ENCODE measurements at places on chromosomes 6 and 20.

DNA sequence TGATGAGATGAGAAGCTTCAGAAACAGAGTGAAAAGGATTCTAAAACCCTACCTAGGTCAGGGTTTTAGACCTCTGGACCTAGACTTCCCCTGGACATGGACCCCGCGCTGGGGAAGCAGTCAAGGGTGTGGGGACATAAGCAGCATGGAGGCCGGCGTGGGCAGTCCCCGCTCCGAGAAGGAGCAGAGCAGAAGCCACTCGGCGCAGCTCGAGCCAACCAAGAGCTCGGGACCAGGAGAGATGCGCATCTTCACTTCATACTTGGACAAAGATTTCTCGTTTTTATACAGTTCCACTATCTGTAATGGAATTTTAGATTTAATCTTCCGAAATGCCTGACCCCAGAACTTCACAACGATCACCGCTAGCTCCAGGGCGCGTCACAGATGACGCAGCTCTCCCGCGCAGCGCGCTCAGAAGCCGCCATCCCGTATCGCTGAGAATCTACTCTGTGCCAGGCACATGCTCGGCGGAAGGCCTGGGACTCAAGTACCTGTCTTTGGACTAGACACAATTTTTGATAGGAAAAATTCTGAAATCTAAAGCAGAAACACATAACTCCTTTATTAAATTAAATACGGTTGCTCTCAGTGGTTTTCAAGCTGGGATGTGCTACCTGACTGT lies 60.3 kb downstream of the WDR27 start:
- no peak for DNase-seq

- DNase-seq, result peak; percentile 56
Measured at GRCh38 chr6:113433335-113433991, 423.7 kb upstream of the MARCKS start.

- DNase-seq, result no peak
Measured at GRCh38 chr6:134376785-134377184, 58.9 kb upstream of the SGK1 start.

DNA sequence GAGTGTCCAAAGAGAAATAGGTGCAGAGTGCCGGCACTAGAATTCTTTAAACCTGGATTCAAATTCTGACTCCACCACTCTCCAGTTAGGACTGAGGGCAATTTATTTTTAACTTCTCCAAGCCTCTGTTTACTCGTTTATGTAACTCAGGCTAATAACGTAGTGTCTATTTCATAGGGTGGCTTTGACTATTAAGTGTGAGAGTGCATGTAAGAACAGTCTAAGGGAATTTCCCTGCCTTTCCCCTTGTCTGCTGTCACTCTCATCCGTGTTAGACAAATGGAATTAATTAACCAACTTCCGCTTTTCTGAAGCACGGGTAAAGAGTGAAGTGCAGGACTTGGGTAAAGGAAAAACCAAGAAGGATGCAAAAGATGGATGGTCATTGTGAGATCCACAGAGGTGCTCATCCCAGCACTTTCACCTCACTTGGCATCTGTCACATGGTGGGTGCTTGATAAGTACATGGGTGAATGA lies 4.1 kb upstream of the ZKSCAN8 start:
- DNase-seq, result no peak

GRCh38 chr20:58011947-58012610 lies 216.4 kb downstream of the ANKRD60 start:
- no peak for DNase-seq

DNA sequence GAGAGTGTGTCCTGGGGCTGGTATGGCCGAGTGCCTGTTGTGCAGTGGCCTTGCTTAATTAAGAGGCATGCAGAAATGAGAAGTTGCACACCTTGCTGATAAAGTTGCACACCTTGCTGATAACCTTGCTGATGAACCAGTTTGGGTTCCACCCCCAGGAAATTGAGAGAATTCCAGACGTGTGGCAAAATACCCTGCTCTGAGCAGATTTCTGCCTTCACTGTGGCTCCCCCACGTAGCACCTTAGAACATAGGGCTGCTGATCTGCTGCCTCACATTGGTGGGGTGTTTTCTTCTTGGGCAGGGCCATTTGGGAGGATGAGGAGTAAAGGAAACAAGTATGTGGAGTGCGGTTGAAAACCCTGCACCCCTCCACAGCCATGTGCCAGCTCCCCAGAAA lies 22.5 kb upstream of the ADRM1 start:
- no peak for DNase-seq

GRCh38 chr6:116616737-116617053 lies 416 bp downstream of the RSPH4A start:
- DNase-seq, result peak; percentile 21

GRCh38 chr6:27040244-27041042 lies 207.1 kb upstream of the PRSS16 start:
- no peak for DNase-seq

DNA sequence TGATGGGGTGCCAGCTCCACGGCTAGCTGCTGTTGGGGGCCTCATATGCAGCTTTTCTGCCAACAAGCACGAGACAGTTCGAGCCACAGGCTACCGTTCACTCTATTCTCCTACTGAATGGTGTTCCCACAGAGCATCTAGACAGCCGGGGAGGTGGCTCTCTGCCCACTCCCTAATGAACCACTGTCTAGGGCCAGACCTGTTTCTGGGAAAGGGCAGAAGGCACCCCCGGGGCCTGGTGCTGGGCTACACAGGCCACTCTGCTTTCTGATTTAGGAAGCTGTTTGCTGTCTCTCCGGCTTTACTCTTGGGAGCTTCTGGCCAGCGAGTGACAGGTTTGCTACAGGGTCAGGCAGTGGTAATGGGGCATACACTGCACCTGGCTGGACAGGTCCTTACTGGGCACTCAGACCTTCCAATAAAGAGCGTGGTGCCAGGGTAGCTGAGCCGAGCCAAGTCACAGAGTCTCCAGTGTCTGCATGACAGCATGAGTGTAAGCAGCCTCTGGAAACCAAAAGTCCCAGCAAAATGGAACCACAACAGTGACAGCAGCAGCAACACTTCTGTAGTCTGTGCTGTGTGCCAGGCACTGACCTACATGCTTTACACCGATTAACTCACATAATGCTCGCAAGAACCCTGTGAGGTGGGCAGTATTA lies 8.4 kb downstream of the CCDC167 start:
- no peak for DNase-seq

- DNase-seq, result peak; percentile 96
Measured at GRCh38 chr6:34392497-34393190, at the start of gene NUDT3. Gene NUDT3, minus strand, starts transcription at chr6:34392669. Its CDS starts 307 bp downstream, at chr6:34392362.

GRCh38 chr6:150079604-150080003 lies 10.7 kb upstream of the ULBP3 start:
- DNase-seq, result no peak

DNA sequence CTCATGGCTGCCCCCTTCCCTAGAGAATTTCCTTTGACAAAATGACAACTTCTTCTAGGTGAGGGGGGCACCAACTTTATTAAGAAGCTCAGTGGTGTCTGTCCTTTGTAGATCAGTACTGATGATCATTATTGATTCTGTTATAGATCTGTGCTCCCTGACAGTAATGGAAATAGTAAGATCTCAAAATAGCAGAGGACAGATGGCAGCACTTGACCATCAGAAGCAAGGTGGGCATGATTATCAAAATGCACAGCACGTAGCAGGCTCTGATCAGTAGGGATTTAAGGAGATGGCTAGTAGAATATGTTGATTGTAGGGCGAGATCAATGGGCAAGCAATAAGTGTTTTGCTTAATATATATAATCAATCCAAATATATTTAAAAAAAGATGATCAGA lies 208.6 kb upstream of the HDDC2 start:
- DNase-seq, result no peak

DNA sequence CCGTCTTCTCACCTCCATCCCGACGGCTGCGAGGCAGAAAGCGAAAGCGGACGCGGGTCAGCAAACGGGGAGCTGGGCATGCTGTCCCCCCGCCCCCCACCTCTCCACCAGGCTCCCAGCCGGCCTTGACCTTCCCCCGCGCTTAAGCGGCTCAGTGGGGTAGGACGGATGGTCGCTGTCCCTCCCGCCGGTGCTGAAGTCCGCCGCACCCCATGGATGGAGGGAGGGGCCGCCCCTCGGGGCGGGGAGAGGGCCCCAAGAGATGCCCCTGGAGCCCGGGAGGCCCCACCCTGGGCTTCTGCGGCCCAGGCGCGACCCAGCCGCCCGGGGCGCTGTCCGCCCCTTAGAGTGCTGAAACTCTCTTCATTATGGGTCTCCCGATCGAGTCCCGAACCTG lies at the start of gene KCNB1:
Gene KCNB1 (minus strand): TSS at position 48 of the 397 bp plus-strand sequence. CDS start 188 bp downstream, outside the sequence.
- DNase-seq, result peak; percentile 73

GRCh38 chr6:136508725-136509392 lies 41.4 kb downstream of the MAP7 start:
- no peak for DNase-seq

GRCh38 chr6:65746302-65746701 lies 39.3 kb upstream of the EYS start:
- DNase-seq, result no peak

- no peak for DNase-seq
Measured at GRCh38 chr20:47724396-47724795, 60.9 kb downstream of the SULF2 start.

DNA sequence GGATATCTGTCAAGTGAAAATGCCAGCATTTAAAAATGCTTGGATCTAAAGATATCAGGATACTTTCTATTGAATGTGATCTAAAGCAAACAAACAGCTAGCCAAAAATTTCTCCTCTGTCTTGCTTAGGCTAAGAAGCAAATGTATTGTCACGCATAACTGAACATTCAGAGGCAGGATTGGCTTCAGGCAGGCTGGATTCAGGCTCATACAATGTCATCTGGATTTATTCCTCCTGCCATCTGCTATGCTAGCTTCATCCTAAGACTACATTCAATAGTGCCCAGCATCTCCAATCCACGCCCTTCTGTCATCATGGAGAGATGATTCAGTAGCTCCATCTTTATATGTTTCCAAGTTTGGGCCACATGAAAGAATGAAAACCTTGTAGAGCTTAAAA lies 27.1 kb downstream of the PFDN4 start:
- DNase-seq, result no peak

- DNase-seq, result no peak
Measured at GRCh38 chr6:142912125-142912524, 32.9 kb downstream of the HIVEP2 start.

DNA sequence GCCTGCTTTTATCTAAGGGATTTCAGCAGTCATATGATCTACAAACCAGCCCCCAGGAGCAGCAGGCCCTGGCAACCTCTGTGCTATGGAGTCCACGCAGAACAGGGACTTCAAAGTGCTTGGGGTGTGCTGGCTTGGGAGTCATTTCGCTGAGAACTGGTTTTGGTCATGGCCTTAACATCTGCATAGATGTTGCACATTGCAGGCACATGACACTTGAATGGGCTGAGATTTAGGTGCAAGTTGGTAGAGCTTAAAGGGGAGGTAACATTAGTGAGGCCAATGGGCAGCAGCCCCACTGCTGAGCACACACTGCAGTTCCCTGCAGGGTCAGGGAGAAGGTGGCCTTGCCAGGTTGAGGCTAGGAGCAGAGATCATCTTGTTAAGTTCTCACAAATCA lies 43.6 kb downstream of the RREB1 start:
- DNase-seq, result no peak

GRCh38 chr20:17457588-17458190 lies 73.5 kb downstream of the BFSP1 start:
- no peak for DNase-seq

DNA sequence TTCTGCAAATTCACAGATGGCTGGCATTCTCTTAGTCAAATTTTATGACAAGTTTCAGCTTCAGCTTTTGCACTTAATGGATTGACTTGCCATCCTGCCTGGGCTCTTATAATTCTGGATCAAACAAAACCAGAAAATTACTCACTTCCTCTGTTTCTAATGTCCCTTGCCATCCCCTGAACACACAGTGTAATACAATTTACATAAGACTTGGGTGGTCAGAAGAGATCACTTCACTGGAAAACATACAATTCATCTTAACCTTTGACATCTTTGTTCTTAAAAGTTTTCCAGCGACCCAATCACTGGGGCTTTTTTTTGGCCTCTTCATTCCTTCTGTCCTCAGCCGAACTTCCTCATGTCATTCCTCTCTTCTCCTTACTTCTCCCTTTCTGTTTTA lies 199.0 kb downstream of the ARHGAP18 start:
- DNase-seq, result no peak

GRCh38 chr20:49032455-49032854 lies 13.7 kb upstream of the CSE1L start:
- no peak for DNase-seq

DNA sequence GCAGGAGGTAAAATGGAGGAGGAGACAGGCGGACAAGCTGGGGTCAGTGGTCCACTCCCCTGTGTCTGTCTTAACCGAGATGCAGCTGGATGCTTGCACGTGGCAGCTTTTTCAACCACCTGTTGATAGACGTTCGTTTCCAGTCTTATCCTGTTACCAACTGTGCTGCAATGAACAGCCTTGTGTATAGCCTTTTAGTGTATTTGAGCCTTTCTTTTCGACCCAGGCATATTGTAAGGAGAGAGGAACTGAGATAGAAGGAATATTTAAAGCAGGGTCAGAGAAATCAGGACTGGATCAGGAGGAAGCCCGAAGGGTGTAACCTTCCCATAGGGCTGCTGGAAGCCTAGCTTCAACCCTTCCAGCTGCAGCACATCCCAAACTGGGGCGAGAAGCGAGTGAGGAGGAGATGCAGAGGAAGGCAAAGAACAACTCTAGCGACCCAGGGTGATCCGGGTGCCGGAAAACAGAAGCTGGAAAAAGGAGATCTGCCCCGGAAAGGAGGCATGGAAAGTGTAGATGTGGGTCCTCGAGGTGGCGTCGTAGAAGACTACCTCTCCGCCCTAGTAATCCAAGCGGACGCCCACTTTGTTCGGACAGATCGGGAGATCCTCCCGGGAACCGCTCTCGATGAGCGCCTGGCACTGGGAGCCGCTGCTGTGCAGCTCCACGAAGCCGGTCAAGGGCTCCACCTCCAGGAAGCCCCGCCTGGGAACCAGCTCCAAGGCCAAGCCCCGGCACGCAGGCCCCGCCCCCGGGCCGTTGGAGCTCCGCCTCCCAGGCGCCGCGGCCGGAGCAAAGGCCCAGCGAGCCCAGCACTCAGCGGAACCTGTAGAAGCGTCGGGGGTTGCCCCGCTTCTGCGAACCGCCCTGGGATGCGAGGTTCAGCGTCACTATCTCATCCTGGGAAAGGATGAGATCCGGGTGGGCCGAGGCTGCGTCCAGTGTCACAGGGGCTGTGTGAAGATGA lies 11.2 kb downstream of the TRIM31 start:
- peak; percentile 92 for DNase-seq

DNA sequence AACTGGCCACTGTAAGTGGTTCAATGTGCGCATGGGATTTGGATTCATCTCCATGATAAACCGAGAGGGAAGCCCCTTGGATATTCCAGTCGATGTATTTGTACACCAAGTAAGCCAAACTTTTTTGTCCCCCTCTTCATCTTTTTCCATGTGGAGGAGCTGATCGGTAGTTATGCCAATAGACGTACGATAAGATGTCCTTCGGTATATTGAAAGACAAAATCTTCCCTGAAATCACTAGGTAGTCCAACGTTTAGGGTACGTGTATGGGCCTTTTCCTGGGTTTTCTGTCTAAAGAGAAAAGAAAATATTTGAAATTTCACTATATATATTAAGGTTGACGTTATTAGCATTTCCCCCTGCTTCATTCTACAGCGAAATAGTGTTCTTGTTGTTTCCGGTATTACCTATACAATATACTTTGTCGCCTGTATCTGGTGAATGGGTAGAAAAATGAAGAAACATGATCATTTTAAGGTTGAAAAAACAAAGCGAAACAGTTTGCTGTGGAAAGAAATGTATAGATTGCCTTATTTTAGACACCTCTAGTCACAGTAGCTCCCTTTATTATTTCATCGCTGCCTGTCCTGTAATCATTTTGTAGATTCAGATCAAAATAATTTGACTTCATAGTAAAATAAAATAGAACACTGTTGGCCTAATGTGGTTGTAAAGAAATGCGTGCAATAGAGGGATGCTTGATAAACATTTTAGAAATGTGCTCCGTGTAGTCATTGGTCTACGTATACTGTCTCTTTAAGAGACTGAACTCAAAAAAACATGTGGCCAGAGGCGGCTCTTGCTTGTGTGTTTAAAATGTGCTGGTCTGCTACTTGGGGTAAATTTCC lies 1.5 kb downstream of the LIN28B start:
- DNase-seq, result no peak
